ENCODE measurements at places on chromosomes 1 and 21.

GRCh38 chr1:95614197-95614596, 380.2 kb downstream of the RWDD3 start:
- DNase-seq, result no peak

DNA sequence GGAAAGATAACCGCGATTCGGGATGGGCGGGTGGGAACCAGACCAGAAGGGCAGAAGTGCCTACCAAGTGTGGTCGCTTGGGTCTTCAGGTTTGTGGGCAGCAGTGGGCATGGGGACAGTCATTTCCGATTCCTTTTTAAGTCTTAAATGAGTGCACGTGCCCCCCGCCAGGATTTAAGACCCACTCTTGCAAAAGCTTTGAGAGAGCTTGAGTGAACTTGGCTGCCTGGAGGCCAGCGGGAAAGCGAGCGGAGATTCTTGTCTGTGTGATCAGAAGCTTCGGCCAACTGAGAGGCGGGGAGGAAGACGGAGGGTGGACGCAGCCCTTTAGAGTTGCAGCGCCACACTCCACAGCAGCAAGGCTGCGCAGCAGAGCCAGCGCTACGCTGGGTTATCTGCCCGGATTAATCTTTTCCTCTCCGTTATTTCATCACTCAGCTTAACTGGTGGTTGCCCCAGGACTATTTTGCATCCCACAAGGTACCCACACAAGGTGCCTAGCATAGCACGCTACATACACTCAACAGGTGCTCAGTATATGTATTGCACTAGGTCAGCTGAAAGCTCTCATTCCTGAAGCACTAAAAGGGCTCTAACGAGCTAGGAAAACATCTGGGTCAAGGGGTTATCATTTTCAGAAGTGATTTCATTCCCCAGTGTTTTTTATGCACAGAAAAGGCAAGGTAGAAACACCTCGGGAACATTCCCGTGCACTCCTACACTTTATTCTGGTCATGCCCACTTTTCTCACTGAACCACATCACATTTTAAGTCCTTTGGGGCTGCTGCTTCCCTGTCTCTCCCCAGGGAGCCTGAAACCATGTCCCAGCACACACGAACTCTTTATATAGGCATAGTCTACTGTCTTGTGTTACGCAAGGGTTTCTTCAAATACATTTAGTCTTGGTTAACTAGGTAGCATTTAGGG, 1.5 kb upstream of the BATF3 start:
- no peak for DNase-seq

DNA sequence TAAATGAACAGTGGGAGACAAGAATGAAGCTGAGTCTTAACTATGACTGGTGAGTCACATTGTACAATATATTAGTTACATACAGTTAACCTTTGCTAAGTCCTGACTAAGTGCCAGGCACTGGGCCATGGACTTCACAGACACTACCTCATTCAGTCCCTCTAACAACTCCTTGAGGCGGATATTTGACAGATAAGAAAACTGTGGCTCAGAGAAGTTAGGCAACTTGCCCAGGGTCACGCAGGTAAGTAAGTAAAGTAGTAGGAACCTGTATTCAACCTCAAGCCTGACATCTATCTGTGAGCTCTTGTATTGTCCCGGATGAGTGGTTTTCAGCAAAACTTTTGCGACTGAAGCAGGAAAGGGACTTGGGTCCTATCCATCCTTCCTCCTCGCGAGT, 62.1 kb downstream of the GNG12 start:
- DNase-seq, result no peak

GRCh38 chr21:41260428-41260827, 56.2 kb upstream of the FAM3B start:
- DNase-seq, result no peak

- no peak for DNase-seq
Observed at GRCh38 chr21:15496911-15497310, 232.9 kb upstream of the USP25 start.

- DNase-seq, result peak; percentile 73
Observed at GRCh38 chr1:55781944-55782482, 566.8 kb upstream of the USP24 start.

DNA sequence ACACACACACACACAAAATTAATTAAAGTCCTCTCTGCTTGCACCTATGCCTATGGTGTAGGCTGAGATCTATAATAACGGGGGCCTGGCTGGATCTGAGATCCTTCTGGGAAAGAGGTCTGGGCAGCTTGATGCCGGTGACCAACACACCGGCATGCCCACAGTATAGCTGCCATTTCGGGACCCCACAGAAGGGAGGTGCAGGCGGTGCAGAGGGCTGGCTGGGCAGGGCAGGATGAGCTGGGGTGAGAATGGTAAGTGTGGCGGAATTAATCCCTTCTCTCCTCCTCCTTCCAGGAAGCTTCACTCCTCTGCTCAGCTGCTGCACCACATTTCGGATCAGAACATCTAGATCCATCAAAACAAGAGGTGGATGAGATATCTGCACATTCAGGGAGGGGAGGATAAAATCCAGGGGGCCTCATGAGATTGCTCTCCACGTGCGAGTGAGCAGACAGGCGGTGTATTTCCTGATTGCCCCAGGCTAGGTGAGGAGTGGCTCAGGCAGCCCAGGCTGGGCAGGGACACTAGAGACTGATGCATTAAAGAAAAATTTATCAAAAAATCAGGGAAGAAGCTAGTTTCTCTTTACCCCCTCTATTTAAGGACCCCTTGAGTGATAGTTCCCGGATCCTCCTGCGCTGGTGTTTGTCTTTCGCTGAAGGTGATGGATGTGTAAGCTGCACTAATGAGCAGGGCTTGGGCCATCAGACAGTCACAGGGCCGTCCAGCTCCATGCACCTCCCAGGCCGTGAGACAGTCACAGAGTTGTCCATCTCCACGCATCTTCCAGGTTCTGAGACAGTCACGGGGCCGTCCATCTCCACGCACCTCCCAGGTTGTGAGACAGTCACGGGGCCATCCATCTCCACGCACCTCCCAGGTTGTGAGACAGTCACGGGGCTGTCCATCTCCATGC, 449.9 kb downstream of the PTPRU start:
- no peak for DNase-seq

- DNase-seq, result peak; percentile 33
Observed at GRCh38 chr21:38948377-38949069, 142.8 kb downstream of the ETS2 start.

GRCh38 chr1:22639286-22639685, 2.9 kb downstream of the C1QA start:
- peak; percentile 9 for DNase-seq

DNA sequence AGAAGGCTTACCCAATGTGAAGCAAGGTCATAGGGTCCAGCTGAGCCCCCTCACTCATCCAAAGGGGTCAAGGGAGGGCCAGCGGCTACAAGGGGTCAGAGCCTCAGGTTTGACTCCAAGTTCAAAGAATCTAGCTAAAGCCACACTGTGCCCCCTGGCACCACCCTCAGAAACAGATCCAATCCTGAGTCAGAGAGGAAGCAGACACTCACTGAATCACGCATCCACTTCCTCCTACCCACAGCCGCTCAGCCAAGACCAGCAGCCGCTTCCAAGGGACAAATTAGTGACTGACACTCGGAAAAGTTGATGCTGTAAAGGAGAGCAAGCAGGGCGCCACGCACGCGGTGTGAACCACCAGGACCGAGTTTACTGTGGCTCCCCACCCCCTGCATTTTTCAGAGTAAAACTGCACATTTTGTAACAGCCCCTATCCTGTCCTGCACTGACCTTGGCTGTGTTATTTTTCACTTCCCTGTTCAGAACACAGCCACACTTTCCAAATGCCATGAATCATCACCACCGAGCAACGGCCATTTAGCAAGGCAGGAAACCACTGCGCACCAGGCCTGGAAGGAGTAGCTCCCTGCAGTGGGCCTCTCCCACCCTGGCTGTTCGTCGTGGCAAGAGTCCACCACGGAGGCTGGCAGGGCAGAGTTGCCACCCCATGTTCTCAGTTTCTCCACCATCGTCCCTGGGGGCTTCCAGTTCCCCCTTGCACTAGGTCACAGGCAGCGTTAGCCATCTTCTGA, 147.8 kb downstream of the TOMM20 start:
- DNase-seq, result peak; percentile 92

DNA sequence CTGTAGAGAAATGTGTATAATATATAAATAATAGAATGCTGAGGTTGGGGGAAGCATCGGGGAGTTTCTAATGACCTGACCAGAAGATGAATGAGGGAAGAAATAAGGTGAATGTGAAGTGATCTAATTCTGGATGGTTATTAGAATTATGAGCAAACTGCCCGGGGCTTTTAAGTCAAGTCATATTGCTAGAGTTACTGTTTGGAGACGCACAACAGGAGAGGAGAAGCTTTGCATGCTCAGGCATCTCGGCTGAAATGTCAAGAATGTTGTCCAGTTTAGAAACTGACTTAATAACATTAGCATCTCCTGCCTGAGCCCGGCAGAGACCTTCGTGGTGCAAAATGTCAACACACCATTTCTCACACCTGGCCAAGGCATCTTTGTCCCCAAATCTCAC, 119.1 kb downstream of the RRAGC start:
- no peak for DNase-seq

Measured in GM04503 (cell line).